ENCODE measurements at places on chromosomes 16 and 17.
A peak's percentile ranks its signal among the peaks of the same experiment; 100 is the strongest.

DNA sequence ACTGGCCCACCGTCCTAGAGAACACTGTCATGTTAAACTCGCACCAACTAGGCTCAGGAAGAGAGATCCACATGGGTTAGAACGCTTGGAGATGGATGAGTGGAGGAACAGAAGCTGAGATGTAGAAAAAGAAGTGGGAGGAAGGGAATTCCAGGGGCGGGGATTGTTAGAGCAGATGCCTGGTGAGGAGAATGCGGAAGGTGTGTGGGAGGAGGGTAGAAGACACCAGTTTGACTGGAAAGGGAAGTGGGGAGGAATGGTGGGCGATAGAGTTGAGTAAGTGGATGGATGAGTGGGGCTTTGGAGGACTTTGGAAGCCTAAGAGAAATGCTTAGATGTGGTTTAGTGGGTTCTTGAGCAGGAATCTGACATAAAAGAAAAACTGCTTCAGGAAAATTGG is 37.4 kb downstream of the DHX38 start:
- DNase-seq = no peak

DNA sequence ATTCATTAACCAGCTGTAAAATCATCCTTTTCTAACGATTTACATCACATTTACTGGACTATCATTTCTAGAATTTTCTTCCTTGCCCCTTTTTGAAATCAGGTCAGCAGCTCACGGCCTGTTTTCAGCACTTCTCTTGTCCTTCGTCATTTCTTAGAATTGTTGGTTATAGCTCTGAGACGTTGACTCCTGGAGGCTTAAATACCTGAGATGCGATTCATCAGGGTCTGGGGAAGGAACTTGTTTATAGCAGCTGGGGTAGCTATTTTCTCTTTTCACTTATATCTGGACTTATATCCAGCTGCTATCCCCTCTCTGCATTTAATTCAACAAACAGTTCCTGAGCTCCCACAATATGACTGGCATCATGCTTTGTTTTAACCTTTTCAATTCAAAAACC is 338.7 kb upstream of the TNRC6C start:
- DNase-seq = no peak

DNA sequence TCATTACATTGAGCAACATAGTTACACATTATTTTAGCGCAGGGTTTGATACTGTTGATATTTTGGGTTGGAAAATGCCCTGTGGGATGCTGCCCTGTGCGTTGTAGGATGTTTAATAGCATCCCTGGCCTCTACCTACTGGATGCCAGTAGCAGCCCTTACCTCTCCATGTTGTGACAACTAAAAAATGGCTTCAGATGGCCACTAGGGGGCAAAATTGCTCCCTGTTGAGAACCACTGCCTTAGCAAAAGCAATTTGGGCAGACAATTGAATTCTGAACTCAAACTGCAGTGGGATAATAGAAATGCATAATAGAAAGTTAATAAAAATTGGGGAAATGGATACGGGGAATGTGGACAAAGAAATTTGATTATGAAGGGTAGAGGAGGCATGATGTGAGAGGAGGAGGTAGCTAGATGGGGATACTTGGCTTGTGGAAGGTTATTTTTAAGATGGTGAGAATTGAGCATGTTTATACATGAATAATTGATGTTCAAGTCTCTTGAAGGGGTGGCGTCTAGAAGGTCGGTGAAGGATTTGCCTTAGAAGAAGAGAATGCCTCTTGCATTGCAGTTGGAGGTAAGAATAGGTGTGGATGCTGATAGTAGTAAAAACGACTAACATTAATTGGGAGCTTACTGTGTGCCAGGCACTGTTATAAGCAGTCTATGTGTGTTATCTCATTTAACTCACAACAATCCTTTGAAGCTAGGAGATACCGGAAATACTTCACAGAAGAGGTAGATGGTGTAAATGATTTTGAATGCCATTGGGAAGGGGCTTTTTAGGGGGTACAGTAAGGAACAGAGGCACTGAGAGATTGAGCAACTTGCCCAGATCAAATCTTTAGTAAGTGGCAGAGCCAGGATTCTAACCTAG is 19.0 kb downstream of the HEATR9 start:
- DNase-seq = peak; percentile 80

DNA sequence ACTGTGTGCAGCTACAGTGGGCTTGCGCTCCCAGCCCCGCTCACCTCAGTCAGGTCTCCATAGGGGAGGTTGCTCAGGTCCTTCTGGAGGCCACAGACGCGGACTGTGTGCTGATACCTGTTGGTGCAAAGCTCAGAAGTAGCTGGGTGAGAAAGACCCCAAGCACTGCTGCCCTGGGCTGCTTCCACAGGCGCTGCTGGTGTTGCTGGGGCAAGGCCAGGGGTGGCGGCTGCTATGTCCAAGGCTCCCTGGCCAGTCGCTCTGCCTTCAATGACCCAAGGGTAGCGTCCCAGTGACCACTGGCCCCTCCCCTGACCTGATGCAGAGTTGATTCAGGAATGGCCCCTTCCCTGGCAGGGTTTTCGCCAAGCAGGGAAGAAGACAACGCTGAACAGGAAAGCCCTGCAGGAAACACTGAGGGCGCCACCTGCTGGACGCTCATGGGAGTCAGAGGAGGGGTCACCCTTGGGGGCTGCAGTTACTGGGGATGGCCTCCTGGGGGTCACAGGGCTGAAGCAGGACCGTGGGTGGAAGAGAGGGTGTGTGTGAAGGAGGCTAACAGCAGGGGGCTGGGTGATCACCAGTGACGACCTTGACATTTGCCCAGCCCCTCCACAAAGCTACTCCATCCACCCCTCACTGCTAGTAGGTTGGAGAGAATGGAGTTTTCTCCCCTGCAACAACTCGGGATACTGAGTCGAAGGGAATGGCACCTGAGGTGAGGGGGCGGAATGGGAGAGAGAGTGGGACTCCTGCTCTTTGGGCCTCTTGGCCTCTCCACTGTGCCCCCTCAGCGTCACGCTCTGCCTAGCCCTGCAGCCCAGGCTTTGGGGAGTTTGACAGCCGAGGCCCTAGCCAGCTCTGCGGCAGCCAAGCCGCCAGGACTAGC is 38.3 kb downstream of the ABCC12 start:
- peak; percentile 73 for DNase-seq

- no peak for DNase-seq
Observed at GRCh38 chr16:2179576-2179975, 16.8 kb downstream of the CASKIN1 start.

DNA sequence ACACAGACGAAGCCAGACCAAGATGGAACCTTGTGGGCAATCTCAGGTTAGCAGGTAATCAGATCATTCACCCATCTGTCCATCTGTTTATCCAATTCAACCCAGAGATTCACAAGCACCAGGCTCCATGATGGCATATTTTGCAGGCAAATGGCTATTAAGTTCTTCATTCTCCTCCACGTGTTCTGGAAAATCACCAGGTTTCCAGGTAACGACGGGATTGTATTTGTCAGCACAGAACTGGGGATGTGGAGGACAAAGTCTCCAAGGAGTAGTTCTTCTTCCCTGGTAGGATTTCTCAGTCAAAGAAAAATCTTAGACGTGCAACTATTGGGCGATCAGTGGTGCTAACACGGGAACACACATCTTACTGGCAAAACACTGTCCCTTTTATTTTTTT is 368.8 kb downstream of the SLC39A11 start:
- DNase-seq = no peak

- DNase-seq = no peak
Observed at GRCh38 chr16:88922114-88922825, 54.7 kb downstream of the CBFA2T3 start.

DNA sequence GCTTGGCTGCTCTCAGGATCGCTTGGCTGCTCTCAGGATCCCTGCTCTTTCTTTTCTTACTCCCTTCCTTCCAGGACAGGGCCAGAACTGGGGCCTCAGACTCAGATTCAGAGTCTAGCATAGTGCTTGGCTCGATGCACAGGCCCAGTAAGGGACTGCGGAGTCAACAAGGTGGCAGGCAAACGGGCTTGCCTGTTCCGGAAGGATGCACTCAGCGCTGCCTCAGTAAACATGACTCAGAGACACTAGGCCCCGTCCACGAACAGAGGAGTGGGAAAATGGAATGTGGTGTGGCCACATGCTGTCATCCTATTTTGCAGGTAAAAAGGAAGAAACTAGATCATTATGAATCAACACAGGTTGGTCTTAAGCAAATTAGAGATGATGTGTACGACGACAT is 9.8 kb downstream of the SPHK1 start:
- DNase-seq = no peak

DNA sequence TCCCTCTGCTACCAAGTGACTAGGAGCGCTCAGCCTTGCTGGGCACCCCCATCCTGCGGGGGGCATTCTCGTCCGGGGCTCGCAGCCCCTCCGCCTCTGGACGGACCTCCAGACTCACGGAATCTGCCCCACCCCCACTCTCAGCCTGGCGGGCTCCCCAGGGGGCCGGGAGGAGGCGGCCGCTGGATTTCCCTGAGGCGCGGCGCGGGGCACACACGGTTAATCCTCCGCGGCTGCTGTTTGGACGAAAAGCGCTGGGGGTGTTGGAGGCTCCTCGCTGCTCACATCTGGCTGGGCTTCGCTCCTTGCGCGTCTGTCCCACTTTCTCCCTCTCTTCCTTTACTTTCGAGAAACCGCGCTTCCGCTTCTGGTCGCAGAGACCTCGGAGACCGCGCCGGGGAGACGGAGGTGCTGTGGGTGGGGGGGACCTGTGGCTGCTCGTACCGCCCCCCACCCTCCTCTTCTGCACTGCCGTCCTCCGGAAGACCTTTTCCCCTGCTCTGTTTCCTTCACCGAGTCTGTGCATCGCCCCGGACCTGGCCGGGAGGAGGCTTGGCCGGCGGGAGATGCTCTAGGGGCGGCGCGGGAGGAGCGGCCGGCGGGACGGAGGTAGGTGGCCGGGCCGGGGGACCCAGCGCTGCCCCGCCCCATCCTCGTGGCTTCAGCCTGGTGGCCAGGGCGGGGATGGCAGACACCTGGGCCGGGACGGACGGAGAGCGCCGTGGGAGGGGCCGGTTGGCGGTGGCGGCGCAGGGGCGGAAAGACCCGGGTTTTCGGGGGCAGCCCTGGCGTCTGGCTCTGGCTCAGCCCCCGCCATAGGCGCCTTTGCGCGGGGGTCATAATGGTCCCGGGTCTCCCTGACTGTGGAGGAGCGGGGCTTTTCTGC is at the start of gene C1QTNF1:
Gene C1QTNF1 (plus strand): TSS at position 284 of the 886 bp plus-strand sequence. CDS start 19,800 bp downstream, outside the sequence.
- no peak for DNase-seq

DNA sequence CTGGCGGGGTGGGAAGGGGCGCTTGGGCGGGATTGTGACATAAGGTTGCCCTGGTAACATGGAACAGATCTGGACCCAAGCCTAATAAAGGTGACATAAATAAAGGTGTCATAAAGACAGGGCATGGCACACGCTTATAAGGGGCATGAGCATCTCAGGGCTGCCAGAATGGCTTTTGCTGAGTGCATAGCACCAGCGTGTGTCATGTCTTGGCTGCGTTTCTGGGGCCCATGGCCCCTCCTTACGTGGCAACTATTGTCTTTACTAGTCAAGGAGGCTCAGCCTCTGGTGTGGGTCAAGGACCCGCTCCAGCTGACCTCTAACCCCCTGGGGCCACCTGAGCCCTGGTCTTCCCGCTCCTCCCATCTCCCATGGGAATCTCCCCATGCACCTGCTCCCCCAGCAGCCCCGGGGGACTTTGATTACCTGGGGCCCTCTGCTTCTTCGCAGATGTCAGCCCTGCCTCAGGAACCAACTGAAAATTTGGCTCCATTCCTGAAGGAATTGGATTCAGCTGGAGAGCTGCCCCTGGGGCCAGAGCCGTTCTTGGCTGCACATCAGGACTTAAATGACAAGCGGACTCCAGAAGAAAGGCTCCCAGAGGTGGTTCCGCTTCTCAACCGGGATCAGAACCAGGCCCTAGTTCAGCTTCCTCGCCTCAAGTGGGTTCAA is 13.9 kb downstream of the LRRC37B start:
- no peak for DNase-seq

GRCh38 chr16:22123759-22124490 is 31.6 kb downstream of the VWA3A start:
- DNase-seq = no peak

GRCh38 chr17:40500709-40501108 is 714 bp downstream of the TNS4 start:
- no peak for DNase-seq

DNA sequence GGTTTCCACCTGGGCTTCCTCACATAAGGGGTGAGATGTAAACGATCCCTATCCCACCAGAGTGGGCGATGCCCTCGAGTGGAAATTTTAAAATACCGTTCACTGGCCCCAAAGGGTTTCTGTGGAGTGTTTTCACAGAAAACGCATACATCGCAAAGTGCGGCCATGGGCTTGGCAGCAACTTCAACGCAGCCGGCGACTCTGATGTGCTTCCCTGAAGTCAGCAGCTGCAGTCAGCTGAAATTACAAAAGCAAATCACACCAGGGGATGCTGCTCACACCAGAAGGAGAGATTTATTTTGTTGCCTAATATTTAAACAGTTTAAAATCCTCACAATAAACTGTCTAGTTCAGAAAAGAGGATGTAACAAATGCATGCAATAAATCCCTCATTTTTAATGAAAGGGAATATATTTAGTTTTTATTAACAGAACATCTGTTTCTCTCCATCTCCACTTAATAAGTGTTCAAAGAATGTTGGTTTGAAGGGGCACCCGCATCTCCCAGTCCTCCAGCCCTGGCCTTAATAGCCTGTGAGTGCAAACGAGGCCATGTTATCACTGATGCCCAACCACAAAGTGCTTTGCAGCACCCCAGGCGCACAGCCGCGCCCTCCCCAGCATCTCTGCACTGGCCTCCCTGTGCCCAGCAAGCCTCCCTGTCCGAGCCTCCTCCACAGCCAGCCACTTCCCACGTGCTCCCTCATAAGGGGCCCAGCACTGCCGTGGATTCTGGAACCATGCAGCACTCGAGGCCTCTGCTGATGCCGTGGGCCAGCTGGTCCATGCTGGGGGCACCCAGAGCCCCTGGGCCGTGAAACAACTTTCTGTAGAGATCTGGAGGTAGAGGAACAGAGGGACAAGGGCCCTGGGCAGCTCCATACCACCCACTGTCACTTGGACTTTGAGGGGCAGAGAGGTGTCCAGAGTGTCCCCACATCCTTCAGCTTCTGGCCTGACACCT is 17.3 kb upstream of the XYLT2 start:
- DNase-seq = no peak

GRCh38 chr17:61354895-61355874 is 44.5 kb upstream of the TBX2 start:
- no peak for DNase-seq

DNA sequence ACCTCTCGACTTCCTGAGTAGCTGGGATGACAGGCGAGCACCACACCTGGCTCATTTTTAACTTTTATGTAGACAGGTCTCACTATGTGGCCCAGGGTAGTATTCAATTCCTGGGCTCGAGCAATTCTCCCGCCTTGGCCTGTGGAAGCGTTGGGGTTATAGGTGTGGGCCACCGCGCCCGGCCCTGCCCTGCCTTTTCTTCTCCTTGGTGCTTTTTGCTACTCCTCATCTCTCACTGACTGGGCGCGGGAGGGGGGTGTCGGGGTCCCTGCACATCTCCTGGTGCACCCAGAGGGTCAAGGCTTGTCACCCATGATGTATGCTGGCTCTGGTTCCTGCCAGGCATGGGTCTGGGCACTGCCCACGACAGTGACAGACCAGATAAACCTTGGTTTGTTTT is 2.9 kb downstream of the MCRIP2 start:
- no peak for DNase-seq

GRCh38 chr16:88800277-88800592 is 3.4 kb upstream of the CDT1 start:
- DNase-seq = no peak

Data from activated CD4-positive, alpha-beta T cell treated with anti-CD3 and anti-CD28 coated beads, Interleukin-2, Interleukin-6, amounts not matched to agents 100 ng/mL and 50 ng/mL, durations not matched to agents 16 hours and 8 hours (primary cell).